ENCODE measurements at places on chromosomes 2 and 18.

- no peak for DNase-seq
Measured at GRCh38 chr2:239464166-239465016, 63.6 kb upstream of the HDAC4 start.

- DNase-seq = no peak
Measured at GRCh38 chr2:153971855-153972254, 100.1 kb downstream of the GALNT13 start.

DNA sequence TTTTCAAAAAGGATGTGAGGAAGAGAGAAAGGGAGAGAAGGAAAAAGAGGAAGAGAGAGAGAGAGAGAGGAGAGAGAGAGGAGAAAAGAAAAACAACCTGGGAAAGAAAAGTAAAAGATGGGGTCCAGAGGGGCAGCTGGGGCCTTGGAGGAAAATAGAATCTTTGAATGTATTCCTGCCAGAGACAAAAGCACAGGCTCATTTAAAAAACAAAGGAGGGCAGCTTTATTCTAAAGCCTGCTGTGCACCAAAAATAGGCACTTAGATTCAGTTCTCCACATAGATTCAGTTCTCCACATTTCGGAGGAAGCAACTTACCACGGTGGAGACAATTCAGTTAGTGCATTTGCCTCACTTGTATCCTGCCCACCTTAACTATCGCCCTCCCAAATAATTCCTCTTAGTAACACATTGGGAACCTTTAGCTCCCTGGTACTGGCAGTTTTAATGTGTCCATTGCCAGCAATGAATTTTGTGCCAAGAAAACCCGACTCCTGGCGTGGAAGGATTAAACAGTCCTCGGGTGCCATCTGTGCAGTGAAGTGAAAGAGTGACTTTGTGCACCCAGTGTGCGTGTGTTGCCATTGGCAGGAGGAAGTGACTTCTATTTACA is 71.3 kb downstream of the DPP4 start:
- no peak for DNase-seq

GRCh38 chr2:110166266-110166665 is 38.5 kb downstream of the NPHP1 start:
- no peak for DNase-seq

DNA sequence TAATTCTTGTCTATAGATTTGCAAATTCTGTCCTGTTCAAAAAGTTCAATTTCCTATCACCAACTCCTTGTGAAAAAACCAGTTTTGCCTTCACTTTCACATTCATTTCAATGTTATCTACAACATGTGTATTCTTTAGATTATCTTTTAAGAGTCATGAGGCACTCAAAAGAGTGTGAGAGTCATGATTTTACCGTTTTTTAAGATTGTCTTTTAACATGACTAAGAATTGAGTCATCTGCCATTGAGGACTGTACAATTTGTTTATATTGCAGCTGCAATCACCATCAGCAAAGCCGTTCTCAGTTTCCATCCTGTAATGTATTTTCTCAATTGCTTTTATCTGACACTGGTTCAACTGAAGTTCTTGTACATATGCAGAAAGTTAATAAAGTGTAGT is 275.8 kb downstream of the LNPK start:
- no peak for DNase-seq
